Posterior cingulate gyrus (tissue), 11 donors: ENCODE measurements at places on chromosomes 1 and 21.

GRCh38 chr1:16141573-16142336, 14.1 kb downstream of the EPHA2 start:
- DNase-seq: no peak

DNA sequence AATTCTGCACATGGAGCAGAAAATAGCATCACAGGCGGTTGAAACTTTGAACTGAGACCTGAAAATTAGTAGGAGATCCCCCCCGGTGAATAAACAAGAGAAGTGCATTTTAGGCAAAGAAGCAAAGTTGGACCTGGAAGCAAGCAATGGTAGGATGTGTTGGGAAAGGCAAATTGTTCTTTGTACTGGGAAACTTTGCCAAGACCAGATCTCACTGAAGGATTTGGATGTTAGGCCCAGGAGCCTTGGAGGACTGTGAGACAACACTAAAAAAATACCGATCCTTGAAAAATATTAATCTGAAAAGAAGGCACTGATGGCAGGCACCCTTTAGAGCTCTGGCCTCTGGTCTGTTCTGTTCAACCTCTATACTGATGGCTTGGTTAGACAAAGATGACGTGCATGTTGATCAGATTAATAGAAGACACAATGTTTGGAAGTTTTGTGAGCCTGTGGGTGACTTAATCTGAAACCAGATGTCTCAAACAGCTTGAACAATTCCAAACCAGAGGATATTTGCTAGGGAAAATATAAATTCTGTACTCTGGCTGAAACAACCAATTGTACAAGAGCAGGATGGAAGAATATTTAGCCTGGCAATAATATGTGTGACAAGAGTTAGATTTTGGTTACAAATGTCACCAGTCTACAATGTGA, 108.4 kb downstream of the ROR1 start:
- no peak for DNase-seq

- no peak for DNase-seq
Measured at GRCh38 chr1:152718238-152718637, 10.3 kb downstream of the LCE4A start.

GRCh38 chr1:55331351-55331750, 116.2 kb upstream of the USP24 start:
- no peak for DNase-seq

DNA sequence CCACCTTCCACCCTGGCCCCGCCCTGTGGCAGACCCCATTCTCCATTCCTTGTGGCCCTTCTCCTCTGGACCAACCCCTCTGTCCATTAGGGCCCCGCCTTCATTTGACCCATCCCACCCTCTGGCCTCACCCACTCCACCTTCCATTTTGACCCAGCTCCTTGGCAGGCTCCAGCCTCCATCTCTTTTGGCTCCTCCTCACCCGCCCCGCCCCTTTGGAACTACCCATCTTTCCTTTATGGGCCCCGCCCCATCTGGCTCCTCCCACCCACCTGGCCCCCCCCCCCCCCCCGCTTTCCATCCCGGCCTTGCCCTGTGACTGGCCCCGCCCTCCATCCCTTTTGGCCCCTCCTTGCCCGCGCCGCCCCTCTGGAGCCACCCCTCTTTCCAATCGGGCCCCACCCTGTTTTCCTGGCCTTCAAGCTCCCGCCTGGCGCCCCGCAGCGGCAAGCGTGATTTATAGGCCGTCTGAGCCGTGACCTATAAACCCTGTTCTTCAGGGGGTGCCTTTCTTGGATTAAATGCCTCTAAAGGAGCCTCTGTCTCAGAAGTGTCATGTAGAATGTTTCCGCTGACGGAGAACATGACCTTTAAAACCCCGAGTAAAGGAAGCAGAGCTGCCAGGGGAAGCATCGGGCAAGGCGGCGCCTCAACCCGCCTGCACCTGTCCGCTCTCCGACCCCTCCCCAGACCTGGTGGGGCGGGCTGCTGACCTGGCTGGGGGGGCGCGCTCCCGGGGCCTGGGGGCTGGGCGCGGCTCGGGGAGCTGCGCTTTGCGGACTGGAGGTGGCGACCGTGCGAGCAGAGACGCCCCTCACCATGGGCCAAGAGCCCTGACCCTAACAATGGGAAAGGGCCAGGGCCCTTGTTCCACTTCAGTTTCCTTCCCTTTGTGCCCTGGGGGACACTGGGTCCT, 178.0 kb downstream of the CAMTA1 start:
- DNase-seq: no peak

DNA sequence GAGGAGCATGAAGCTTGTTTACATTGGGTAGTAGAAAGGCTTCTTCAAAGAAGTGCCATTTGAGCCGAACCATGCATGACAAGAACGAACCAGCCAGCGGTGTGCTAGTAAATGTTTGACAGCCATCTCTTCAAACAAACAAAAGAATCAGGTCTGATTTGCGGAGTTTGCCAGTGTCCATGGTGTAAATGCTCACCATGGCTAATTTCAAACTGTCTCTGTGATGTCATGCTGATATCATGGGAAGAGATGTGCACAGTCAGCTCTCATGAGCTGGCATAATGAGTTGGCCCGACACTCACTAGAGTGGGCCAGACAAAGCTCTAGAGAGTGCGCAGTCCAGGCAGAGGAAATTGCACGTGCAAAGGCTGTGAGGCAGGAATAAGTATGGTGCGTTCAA, 101.1 kb downstream of the KAZN start:
- no peak for DNase-seq
